ENCODE measurements at places on chromosomes 11 and 22. TPM values are rescaled to one million over a fixed set of nuclear protein-coding genes. Genes with fewer than 3 reads are reported as not detected.

The SLC5A4 gene
- total RNA-seq: 1.1 TPM

DNA sequence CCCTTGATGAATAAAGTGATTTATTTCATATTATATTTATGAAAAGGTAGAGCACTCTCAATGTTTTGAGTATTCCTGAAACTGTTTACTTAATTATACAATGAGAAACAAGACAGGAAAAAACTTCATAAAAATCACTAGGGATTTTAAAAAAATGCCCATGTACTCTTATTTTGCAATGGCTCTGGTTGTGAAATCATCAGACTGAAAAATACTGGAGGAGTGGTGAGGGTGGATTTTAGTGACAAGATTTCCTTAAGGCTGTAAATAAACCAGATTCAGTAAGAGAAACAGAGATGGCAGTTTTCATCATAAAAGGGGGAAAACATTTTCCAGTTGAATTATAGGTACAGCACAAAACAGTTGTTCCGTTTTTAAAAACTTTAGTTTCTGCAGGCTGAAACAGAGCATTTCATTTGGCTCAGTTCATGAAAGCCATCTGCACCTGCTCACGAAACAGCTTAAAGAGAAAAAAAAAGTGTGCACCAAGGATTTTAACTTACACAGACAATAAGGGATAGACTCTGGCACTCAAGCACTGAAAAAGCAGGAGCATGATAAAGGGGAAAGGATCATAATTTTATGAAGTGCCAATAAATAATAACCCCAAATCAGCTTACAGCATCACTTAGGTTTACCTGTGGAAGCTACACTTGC, 100.7 kb downstream of the MAML2 start:
- no peak for DNase-seq

DNA sequence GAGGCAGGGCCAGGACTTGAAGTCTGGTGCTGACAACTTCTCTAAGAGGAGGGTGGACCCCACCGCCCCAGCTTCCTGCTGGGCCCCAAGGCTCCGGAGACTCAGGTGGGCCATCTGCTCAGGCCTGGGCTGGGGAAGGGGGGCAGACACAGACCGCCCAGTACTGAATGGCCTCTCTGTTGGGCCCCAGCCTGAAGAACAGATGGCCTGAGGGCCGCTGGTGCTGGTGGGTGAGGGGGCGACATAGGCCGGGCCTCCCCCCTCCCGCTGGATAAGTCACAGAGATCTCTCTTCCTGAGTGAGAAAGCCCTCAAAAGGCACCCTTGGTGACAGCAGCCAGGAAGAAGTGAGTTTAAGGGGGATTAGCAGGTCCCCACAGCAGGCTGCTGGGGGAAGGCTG, 12.5 kb upstream of the TP53I11 start:
- DNase-seq: no peak

DNA sequence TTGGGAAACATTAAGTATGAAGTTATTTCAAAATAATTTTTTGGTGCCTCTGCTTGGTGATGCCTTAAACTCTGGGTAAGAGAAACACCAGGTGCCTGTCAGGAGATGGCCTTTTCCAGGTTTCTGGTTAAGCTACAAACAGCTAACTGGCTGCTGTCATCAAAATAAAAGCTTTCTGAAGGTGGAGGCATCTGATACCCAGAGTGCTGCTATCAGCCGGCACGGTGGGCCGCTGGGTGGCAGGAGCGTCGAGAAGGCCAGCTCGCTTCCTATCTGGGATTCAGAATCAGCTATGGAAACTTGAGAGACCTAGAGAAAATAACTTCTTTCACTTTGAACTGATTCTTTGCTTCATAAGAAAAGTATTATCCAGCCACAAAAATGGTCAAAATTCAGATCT, 80.8 kb upstream of the PITPNB start:
- DNase-seq: no peak

DNA sequence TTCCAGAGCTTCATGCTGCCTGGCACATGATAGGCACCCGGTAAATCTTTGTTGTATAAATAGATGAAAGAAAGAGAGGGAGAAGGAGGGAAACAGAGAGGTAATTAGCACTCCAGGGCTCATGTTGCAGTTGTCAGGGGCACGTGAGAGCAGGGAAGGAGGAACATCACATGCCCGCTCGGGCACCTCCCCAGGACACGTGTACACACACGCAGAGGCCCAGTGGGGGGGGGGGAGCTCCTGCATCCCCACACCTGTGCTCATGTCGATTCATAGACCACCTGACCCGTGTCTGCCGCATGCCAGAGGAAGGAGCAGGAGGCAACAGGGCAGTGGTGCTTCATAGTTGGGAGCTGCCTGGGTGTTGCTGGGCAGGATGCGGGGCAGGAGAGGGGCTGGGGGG, 37.1 kb upstream of the NNMT start:
- DNase-seq: no peak

All from sciatic nerve (tissue), 2 donors.